ENCODE measurements at places on chromosomes 5 and 9.

- DNase-seq = no peak
Measured at GRCh38 chr5:179819296-179820126, 1.2 kb upstream of the SQSTM1 start.

DNA sequence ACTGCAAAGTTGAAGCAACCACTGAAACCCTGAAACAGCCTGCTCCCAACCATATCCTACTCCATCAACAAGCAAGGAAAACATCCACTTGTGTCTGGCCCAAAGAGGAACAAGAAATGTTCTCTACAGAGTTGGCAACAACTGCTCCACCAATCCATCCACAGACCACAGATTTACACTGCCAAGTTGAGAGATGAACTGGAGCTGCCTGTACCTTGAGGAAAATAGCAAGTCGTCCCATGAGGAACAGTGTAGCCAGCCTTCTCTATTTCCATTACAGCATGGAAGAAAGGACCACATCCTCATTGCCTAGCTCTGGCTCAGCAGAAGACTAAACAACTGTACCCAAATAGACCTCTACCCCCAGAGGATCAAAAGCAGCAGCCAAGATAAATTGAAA is 60.4 kb downstream of the DEPDC1B start:
- DNase-seq = no peak

DNA sequence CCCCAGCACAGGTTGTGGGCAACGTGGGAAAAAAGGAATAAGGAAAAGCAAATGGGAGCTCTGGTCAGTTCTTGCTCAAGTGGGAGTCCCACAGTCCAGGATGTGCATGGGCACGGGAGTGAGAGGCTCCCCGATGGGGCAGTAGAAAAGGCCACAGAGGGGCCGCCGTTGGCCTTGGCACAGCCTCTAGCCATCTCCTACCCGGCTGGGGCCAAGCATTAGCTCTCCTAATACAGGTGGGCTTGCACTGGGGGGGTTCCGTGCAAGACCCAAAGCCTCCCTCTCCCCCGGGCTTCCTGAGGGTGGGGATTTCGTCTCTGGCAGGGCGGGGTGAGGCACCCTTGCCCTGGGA is 212.2 kb upstream of the MVB12B start:
- DNase-seq = no peak

GRCh38 chr5:97844797-97845196 is 661.8 kb upstream of the RIOK2 start:
- no peak for DNase-seq

DNA sequence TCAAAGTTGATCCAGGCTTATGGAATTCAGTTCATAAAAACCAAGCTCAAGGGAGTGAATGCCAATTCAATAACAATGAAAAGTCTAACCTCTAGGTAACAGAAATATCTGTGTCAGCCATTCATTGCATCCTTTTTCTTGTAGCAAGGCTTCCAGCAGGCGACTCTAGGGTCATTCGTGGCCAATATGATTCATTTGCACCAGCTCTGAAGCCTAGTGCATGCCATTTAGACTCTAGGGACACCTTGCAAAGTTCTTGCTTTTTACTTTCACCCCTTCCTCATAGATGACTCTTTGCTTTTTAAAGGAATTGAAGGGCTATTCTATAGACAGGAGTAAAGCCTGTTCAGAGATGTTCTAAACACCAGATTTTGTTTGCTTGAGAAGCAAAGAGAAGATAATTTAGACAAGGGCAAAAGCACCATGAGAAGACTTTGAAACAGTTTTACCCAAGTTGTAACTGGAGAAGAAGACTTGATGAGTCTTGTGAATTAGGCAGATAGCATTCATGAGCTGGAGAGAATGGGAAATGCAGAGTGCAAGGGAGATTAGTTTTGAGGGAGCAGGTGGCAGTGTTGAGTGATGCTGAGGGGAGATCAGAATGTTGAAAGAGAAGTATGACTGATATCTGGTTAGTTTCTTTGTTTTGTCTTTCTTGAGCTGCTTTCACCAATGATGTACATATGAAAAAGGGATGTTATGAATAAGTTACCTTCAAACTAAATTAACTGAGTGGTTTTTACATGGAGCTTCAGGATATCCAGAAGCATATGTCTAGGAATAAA is 94.5 kb downstream of the F2RL2 start:
- no peak for DNase-seq

- DNase-seq = no peak
Measured at GRCh38 chr5:90802474-90803317, 244.1 kb downstream of the ADGRV1 start.

GRCh38 chr5:158390577-158390976 is 531.6 kb upstream of the CLINT1 start:
- DNase-seq = no peak

GRCh38 chr5:6711409-6712141 is 1.7 kb upstream of the TENT4A start:
- DNase-seq = no peak

- DNase-seq = no peak
Measured at GRCh38 chr5:129096382-129096991, 1.9 kb downstream of the ISOC1 start.

DNA sequence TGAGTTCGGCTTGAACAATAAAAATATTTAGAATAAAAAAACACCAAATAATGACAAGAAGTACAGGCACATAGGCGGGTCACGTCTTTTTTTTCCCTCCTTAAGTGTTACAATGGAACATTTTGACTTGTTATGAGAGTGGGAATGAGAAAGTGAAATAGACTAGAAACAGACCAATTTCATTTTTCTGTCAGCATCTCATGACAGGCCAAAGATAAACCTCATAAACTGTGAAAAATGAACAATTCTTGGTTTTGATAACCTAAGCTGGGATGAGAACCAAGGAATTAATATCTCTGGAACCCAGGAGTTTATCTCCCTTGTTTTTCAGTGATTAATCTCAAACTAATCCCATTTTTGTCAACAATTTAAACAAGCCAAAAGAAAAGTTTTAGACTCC is 299.5 kb downstream of the SLIT3 start:
- DNase-seq = no peak

GRCh38 chr5:11104651-11105112 is 343.6 kb upstream of the DAP start:
- no peak for DNase-seq

DNA sequence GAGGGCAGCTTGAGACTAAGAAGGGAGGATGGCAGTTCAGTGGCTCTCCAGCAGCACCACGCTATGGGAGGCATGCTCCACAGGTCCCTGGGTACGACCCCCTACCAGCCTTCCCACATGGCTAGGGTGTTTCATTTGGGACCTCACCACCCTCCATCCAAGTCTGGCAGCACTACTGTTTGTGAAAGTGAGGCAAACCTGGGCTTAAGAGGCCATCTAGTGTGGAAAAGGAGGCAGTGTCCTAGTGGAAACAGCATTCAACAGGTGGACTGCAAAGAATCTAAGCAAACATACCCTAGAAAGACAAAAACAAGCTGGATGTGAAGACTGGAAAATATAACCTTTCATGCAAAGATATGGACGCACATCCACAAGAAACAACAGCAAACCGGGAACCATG is 4.8 kb upstream of the C5orf47 start:
- DNase-seq = no peak

DNA sequence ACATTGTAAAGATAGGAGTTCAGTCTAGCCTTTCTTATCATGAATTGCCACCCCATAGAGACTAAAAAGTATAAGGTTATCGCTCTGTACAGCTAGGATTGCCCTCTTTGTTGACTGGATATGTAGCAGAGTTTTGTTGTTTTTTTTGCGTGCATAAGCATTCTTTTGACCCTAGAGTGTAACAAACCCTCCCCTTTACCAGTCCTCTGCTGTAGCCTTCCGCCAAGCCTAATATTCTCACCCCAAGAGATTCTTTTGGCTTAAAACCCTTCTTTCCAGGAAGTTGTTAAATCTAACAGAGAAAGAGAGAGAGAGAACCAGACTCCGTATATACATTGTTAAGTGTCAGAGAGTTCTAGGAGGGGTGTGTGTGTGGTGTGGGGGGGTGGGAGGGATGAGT is 113.9 kb downstream of the FGF1 start:
- DNase-seq = no peak

DNA sequence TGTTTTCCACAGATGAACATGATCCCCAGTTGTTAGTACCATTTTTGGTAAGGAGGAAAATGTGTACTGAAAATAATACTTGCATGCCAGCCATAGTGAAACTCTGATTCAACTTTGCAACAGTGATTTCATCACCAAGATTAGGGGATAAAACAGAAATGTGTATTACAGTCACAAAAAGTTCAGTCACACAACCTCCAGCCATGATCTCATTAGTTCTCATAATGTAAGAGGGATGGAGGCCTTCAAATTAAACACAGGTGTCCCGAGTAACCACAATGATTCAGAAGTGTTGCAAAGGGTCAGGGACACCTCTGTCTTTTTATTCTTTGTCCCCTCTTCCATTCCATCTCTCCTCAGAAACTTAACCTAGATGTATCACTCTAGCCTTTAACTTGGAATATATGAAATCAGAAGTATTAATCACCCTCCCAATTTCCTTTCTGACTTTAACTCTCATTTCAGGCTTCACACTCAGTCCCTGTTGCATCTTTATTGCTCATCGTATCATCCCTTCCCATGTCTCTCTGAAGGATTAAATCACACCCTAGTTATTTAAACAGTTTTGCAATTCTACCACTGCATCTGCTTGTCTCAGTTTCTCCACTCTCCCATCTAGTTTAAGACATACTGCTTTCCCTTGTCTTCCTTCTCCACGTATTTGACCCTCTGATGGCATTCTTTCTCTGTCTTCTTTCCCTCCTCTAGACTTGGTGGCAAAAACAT is 291.2 kb downstream of the ADAMTS6 start:
- DNase-seq = no peak

DNA sequence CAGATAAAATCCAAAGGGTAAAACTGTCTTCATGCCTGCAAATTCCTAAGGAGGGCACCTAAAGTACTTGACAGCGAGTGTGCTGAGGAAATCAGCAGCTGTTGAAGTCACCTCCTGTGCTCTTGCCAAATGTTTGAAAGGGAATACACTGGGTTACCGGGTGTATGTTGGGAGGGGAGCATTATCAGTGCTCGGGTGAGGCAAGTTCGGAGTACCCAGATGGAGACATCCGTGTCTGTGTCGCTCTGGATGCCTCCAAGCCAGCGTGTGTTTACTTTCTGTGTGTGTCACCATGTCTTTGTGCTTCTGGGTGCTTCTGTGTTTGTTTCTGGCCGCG is 727 bp upstream of the ADRB2 start:
- DNase-seq = no peak

GRCh38 chr9:125133403-125134329 is 9.7 kb downstream of the SCAI start:
- DNase-seq = no peak

- no peak for DNase-seq
Measured at GRCh38 chr5:116626945-116627679, 52.5 kb upstream of the SEMA6A start.

DNA sequence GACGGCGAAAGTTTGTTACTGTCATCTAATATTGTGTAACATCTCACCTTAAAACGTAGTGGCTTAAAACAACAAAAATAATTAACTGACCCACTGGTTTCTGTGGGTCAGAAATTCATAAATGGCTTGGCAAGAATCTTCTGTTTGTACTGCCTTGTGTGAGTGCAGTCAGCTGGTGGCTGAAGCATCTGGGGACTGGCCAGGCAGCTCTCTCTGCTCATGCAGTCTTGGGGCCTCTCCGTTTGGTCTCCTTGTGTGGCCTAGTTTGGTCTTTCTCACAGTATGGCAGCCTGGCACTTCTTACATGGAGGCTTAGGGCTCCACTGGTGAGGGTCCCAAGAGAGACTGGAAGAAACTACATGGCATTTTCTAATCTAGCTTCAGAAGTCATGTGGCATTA is 49.0 kb upstream of the CTXN3 start:
- DNase-seq = no peak

- DNase-seq = no peak
Measured at GRCh38 chr9:121786998-121787422, 135.6 kb downstream of the DAB2IP start.

GRCh38 chr5:118705959-118706667 is 282.2 kb downstream of the DTWD2 start:
- no peak for DNase-seq

DNA sequence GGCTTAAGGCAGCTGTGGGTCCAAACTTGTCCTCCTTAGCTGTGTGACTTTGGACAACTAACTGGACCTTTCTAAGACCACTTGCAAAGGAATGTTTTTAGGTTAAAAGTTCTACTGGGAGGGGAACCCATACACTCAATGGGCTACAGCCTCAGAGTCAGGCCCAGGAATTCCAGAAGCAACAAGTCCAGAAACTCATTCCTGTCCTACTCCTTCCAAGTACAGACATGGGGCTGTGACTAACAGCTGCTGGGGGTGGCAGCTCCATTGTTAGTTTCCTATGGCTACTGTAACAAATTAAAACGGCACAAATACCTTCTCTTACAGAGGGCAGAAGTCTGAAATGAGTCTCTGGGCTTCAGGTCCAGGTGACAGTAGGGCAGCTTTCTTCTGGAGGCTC is 12.4 kb upstream of the AKNA start:
- DNase-seq = no peak

DNA sequence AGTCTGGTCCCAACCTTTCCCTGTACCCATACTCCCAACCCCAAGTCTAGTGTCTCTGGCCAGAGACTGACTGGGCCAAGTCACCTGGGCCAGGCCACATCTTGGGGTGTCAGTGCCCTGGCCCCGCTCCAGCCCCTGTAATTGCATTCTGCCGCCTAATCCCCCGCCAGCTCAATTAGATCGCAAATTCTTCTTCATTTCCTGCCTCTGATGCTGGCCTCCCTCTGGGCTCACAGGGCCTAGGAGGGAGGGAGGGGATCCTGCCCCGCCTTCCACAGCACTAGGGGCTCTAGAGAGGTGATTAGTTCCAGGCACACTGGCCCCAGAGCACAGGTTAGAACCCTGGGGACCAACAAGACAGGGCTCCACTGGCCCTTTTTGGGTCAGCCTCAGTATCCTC is 5.5 kb downstream of the CXXC5 start:
- DNase-seq = no peak
